ENCODE measurements at places on chromosomes 1 and 21.

GRCh38 chr1:15756143-15757015 lies 2.2 kb upstream of the FBLIM1 start:
- DNase-seq: no peak

GRCh38 chr1:156045076-156045475 lies 8.5 kb downstream of the UBQLN4 start:
- no peak for DNase-seq

GRCh38 chr1:198267056-198267455 lies 110.3 kb downstream of the NEK7 start:
- DNase-seq: no peak

DNA sequence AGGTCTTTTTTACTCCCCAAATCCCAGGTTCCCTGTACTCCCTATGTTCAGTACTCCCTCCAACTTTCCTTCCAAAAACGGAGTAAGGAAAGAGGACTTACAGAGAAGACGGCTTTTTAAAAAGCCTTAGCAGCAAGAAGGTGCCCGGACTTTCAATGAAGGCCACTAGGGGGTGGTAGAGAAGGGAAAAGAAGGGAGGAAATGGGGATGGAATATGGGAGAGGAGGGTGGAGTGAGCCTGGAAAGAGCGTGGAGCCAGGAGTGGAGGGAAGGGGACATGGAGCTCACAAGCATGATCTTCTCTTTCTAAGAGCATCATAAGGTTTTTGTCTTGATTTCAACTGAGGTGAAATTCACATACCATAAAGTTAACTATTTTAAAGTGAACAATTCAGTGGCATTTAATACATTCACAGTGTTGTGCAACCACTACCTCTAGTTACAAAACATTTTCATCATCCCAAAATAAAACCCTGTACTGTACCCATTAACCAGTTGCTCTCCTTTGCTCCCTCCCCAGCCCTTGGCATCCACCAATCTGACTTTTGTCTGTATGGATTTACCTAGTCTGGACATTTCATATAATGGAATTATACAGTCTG lies 129.9 kb downstream of the ZNF281 start:
- no peak for DNase-seq

- DNase-seq: no peak
Measured at GRCh38 chr1:67020304-67020703, 33.6 kb downstream of the SLC35D1 start.

GRCh38 chr1:6502000-6502891 lies 10.8 kb upstream of the PLEKHG5 start:
- DNase-seq: no peak

- no peak for DNase-seq
Measured at GRCh38 chr1:98077691-98078090, 156.9 kb upstream of the DPYD start.

DNA sequence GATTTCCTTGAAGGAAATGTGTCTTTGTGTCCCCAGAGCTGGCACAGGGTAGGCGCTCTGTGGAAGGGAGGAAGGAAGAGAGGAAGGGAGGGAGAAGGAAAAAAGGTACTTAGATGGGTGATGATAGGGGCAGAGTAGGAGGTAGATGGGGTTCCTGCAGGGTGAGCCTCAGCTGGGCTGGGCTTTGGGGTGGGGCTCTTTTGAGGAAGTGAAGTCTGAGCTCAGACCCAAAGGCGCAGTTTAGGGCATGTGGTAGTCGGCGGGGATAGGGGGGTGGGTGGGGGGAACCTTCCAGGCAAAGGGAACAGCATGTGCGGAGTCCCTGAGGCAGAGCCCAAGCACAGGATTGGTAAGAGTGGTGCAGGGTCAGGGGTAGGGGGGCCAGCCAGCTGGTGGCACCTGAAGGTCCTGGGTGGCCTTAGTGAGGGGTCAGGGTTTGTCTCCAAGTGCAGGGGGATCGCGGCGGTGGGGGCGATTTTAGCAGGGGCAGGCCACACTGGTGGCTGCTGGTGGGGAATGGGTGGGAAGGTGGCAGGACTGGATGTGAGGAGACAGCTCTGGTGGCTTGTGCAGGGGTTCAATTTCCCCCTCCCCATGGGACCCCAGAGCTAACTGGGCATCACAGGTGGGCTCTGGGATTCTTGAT lies 8.4 kb upstream of the HTR6 start:
- no peak for DNase-seq

- DNase-seq: no peak
Measured at GRCh38 chr1:8419172-8419571, 101.3 kb downstream of the SLC45A1 start.

- DNase-seq: no peak
Measured at GRCh38 chr1:175162955-175163354, 29.6 kb downstream of the KIAA0040 start.
